ENCODE measurements at places on chromosomes 13 and 19. TPM values are rescaled to one million over a fixed set of nuclear protein-coding genes. Genes with fewer than 3 reads are reported as not detected.

Gene OVOL3
- total RNA-seq: not detected

Gene WASF3
- total RNA-seq: 23.0 TPM

Gene CACNG7
- total RNA-seq: 0.22 TPM

Gene LRP3
- total RNA-seq: 20.5 TPM

Gene CLEC4G
- not detected for total RNA-seq

Gene RFPL4AL1
- total RNA-seq: 0.13 TPM

Gene TNFRSF19
- 0.53 TPM for total RNA-seq

Gene KANK3
- total RNA-seq: 9.3 TPM

Gene RASL11A
- 2.2 TPM for total RNA-seq

Gene ARHGAP33
- 4.0 TPM for total RNA-seq

Gene SIGLEC5
- total RNA-seq: not detected

Gene MAP3K10
- 7.3 TPM for total RNA-seq

Gene TMEM238
- total RNA-seq: not detected

Gene PVR
- total RNA-seq: 149 TPM

Gene ELL
- 16.2 TPM for total RNA-seq

Gene ZNF677
- total RNA-seq: 23.1 TPM

Gene LGALS4
- total RNA-seq: 0.13 TPM

Gene CATSPERD
- not detected for total RNA-seq

Gene KLK15
- not detected for total RNA-seq

Gene SIGLECL1
- total RNA-seq: not detected

Gene RDH8
- not detected for total RNA-seq

Gene OXGR1
- total RNA-seq: not detected

Gene VAV1
- total RNA-seq: not detected

Gene MYDGF
- total RNA-seq: 162 TPM

Gene ENOX1
- total RNA-seq: 11.0 TPM

Gene CEBPA
- total RNA-seq: 0.14 TPM

Gene PEX11G
- 1.1 TPM for total RNA-seq

Gene KASH5
- total RNA-seq: not detected

Gene OR7G1
- total RNA-seq: not detected

Gene GRK1
- not detected for total RNA-seq

Gene PEAK3
- not detected for total RNA-seq

Gene SLC17A7
- total RNA-seq: not detected

Gene ZNF146
- total RNA-seq: 176 TPM

Gene ZNF419
- total RNA-seq: 8.1 TPM

Gene EPS8L1
- 10.5 TPM for total RNA-seq

Gene CEACAM20
- not detected for total RNA-seq

Gene APOC4
- total RNA-seq: not detected

Gene NUDT15
- 41.4 TPM for total RNA-seq

Gene ZNF223
- 5.6 TPM for total RNA-seq

Gene MEDAG
- total RNA-seq: 13.0 TPM

Gene C1QTNF9
- not detected for total RNA-seq

Gene CD70
- not detected for total RNA-seq

Gene FAM124A
- total RNA-seq: 23.3 TPM

Gene A1BG
- total RNA-seq: 3.6 TPM

Gene AMH
- total RNA-seq: 0.93 TPM

Gene CHAMP1
- total RNA-seq: 20.5 TPM

Gene OLFM2
- 0.14 TPM for total RNA-seq

Gene DPF1
- total RNA-seq: 2.1 TPM

Data from thoracic aorta endothelial cell (primary cell).